ENCODE measurements at places on chromosomes 3 and 15.

DNA sequence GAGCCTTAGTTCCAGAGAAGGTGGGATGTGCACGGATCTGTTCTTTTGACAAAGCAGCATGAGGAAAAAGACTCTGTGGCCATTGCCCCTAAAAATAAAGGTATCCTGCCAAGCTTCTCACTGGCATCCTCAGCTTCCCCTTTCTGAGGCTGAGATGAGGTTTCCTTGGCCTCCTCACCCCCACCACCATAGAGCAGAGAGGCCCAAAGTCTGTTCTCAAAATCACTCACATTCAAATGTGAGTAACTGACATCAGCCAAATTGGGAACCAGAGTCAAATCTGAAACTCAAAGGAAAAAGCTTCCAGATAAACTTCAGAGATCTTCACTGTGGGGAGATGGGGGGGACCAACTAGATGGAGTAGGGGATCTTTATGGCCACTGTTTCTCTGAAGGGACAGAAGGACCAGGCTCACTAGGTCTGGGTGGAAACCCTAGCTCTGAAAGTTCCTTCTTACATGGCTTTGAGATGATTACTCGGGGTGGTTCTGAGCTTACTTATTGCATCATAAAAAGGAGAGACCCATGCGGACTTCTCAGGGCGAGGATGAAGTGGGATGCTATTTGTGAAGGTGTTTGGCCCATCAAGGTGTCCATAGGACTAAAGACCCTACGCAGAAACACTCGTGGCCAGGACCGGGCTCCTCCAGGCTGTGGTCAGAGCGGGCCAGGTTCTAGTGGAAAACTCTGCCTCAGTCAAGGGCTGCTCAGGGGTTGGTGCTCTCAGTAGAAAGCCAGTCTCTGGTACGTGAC lies 61.5 kb upstream of the MEF2A start:
- DNase-seq: no peak

- no peak for DNase-seq
Observed at GRCh38 chr3:168081171-168081771, 14.5 kb downstream of the GOLIM4 start.

- no peak for DNase-seq
Observed at GRCh38 chr3:44501971-44502370, 24.5 kb upstream of the ZNF445 start.

- no peak for DNase-seq
Observed at GRCh38 chr15:40197434-40197833, 36.6 kb downstream of the BUB1B start.

DNA sequence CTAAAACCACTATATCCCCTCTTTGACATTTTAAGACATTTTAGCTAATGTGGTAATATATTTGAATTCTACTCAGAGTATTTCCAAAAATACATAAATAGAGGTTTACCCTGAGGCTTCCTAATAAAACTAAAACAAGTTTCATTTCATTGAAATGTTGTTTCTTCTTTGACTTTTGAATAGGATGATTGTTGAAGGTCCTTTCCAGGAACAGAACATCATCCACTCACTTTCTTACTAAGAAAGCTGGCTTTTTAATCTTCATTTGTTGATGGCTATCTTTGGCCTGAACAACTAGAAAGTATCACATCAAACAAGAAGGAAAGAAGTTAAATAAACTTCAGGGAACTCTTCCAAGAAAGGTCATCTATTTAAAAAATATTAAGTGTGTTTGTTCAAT lies 169.7 kb downstream of the RAP2B start:
- DNase-seq: no peak

Measured in NCI-H187 treated with DMSO at 0.1 percent for 48 hours (cell line).